ENCODE measurements at places on chromosomes 3 and 15.

GRCh38 chr3:95539950-95540483 lies 1274.4 kb upstream of the EPHA6 start:
- DNase-seq: no peak

GRCh38 chr15:31269816-31270575 lies 56.6 kb upstream of the KLF13 start:
- DNase-seq: no peak

GRCh38 chr3:188761964-188762363 lies 409.8 kb upstream of the TPRG1 start:
- DNase-seq: no peak

DNA sequence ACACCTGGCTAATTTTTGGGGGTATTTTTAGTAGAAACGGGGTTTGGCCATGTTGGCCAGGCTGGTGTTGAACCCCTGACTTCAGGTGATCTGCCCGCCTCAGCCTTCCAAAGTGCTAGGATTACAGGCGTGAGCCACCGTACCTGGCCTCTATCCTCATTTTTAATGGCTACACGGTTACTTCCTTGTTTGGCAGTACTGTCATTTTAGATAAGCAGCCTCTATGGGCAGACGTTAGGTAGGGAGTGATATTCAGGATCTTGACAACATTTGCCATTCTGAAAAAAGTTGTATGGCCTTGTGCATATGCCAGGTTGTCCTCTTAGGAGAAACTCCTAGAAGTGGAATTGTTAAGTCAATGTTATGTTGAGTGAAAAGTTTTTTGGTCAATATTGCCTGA lies 141.7 kb downstream of the ITPR1 start:
- no peak for DNase-seq

- no peak for DNase-seq
Observed at GRCh38 chr15:73766598-73766997, 13.4 kb upstream of the INSYN1 start.

DNA sequence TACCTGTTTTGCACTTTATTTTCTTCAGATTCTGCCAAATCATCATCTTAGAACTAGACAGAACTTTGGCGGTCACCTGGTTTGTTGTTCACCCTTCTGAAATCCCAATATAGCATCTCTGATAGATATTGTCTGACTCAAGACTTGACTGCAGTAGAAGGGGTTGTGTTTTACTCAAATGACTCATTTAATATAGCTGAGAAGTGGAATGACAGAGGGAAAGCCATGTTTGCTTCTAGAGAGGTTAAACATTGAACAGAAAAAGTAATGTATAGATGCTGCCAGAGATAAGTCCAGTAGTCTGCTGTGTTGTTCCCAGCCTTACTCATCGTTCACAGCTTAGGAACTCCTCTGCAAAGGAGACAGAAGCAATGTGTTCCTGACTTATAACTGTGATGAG lies 402.0 kb downstream of the AGBL1 start:
- DNase-seq: no peak

DNA sequence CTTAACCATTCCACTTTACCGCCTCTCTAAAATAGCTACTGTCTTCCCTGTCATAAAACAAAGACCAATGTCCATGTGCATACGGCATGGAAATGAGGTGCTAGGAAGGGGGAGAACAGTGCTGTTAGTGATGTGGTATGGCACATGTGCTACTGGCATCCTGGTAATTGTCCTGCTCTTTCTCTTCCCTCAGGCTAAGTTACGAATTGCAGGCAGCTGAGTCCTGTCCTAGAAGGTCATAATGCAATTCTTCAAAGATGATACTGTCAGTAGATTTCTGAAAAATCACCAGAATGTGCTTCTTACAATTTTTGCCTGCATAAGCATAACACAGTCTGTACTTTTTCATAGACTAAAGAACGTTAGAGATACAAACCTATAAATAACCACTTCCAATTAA lies 216.8 kb downstream of the RSL24D1 start:
- no peak for DNase-seq

DNA sequence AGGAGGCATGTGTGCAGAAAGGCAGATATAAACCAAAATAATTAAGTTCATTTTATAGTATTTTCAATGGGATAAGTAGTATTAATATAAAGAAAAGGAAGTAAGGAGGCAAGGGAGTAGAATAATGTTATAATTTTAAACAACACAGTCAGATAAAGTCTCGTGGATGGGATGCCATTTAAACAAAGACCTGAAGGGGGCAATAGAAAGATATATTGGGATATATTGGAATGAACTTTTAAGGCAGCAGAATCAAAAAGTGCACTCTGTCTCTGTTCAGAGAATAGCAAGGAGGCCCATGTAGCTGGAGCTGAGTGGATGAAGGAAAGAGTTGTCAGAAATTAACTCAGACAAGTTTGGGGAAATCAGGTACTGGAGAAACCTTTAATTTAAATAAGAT lies 158.7 kb downstream of the CGGBP1 start:
- peak; percentile 3 for DNase-seq

GRCh38 chr15:79615754-79616153 lies 183.6 kb downstream of the MINAR1 start:
- no peak for DNase-seq

DNA sequence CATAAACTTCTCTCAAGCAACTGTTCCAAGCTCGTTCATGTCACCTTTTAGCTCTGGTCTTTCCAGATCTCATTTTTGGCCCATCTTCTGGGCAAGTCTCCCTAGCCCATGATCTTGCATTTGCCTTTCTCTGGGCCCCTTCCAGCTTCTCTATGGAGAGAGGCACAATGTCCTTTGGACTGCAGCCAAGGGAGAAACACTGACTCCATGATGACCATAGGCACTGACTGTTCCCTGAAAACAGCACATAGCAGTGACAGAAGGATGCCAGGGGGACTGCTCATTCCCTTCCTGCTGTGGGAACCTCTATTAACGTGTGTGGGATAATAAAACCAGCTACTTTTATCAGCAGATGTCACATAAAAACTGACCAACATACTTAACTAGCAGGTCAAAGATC lies 60.3 kb downstream of the STRIT1 start:
- DNase-seq: no peak

- no peak for DNase-seq
Observed at GRCh38 chr15:62416526-62416925, 251.4 kb upstream of the C2CD4B start.

DNA sequence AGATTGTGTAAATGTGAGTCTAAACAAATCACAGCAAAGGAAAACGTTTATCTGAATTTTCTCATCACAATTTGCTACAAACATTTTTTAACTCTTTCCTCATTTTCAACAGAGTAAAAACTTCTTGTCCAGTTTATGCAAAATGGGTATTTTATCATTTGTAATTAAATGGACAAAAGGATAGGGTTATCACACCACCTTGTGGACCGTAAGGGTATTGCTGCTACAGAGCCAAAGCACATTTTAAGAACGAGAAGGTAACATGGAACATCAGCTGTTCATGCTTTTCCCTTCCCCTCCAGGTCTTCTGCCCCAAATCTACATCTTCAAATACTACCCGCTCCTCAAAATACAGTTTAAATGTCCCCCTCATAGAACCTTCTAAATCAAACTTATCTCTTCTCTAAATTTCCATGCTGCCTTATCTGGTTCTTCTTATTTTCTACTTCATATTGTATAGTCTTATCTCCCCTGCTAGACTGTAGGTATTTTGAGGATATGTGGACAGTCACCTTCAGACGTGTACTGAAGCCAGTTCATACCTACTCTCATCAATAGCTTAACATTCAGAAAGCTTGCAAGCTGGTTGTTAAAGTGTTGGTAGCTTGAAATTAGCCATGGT lies 12.8 kb upstream of the SETMAR start:
- DNase-seq: peak; percentile 22

DNA sequence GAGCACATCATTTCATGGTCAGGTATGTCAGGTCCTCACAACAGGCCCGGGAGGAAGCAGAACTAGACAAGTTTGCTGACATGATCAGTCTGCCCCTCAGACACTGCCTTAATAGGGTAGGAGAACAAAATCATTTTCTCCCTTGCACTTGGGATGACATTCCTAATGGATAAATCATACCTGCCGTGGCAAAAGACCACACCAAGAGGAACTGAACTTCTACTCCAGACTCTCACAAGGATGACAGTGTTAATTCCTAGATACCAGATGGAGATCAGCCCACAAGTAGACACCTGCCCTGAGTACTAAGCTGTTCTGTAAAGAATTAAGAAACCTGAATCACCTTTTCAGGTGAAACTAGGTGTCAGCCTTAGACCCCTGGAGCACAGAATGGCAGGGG lies 19.5 kb downstream of the SIAH2 start:
- no peak for DNase-seq

GRCh38 chr3:23999012-23999641 lies 54.0 kb downstream of the NR1D2 start:
- peak; percentile 52 for DNase-seq

DNA sequence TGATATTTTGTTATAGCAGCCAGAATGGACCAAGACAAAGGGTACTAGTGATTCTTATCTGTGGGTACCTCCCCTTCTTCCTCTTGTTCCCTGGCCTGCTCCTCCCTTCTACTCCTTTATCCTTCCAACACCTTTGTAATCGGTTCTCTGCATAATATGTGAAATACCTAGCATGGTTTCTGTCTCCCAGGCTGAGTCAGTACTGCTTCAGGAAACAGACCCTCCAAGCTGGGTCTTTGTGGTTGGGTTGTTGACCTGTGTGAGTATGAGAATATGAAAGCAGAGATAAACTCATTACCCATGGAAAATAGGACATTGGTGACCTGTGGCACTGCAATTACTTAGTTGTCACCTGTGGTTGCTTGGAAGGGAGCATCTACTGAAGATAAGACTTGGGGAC lies 69.3 kb upstream of the KLF13 start:
- no peak for DNase-seq

- DNase-seq: no peak
Observed at GRCh38 chr15:66757521-66757920, 55.5 kb downstream of the SMAD6 start.

DNA sequence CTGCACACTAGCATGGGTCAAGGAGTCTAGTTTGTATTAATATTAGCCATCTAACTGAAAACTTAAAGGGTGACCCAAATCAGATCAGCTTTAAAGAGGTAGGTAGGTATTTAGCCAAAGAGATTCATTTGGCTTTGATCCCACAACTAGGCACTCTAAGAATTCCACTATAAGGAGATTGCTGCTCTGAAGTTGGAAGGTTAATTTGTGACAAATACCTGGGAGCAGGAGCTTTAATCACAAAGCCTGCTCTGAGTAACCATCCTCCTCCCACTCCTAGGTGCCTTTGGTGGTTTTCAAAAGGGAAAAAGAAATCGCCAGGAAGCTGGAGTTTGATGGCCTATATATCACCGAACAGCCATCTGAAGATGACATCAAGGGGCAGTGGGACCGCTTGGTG lies 120.3 kb upstream of the CHRM5 start:
- DNase-seq: no peak

GRCh38 chr3:100087198-100087597 lies 27.1 kb downstream of the FILIP1L start:
- DNase-seq: no peak

DNA sequence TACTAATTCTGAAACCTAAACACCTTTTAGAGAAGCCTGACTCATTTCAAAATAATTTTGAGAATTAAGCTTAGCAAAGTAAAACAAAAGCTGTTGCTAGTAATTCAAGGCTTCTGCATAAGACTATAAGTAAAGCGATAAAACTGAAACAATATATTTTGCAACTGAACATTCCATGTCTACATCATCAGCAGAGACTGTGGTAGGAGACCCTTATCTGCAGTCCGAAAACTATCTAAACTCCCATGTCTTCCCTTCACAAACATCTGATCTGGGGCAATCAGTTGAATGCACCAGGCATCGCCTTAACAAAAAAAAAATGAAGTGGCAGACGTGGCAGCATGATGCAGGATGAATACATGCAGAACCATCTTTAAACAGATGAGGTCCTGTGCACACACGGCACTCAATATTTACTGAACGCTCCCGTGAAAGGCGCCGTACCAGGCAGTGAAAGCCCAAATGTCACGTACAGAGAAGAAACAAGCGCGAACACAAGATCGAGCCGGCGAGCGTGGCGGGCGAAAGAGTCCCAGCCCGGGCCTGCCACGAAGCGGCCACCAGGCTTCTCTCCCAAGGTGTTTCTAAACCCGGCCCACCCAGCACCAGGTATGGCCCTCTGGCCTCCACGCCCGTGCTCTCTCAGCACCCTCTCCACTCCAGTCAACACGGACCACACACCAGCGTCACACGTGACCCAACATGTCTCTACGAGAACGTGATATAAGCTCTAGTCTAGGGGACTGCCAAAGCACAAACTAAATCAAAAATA lies 63.0 kb downstream of the CHSY1 start:
- peak; percentile 76 for DNase-seq

DNA sequence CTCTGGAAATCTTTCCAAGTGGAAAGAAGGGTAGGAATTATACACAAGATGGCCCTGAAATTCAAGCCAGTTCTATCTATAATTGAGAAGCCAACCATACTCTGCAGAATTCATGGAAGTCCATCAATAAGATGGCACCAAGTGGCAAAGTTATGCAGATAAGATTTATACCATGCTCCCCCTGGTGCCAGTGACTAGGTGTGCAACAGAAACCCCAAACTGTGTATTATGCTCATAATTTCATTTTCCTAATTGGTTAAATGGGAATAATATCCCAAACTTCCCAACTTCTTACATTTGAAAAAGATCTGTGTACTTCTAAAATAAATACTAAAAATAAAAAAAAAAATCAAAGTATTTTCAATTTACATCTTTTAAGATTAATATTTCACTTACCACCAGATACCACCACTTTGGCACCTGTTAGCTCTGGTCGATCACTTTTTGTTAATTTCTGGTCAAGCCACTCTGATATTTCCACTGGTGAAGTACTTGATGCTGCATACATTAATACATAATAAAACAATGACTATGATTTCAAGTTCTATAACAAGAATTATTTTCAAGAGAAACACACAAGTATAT lies 25.9 kb downstream of the ETFA start:
- no peak for DNase-seq

DNA sequence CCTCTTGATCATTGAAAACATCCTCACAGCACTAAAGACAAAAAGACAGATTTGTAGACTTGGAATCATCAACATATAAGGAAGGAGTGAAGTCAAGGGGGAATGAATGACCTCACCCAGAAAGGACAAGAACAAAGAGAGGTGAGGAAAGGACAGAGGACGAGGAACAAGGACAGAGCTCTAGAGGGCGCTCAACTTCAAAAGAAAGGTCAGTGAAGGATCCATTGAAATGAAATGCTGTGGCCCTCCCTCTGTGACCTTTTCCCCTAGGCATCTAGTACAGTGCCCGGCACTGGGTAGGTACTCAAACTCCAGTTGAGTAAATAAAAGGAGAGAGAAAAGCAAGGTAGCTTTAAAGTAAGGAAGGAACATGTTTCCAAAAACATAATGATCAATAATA lies 2.6 kb downstream of the ATP8B4 start:
- DNase-seq: peak; percentile 11

DNA sequence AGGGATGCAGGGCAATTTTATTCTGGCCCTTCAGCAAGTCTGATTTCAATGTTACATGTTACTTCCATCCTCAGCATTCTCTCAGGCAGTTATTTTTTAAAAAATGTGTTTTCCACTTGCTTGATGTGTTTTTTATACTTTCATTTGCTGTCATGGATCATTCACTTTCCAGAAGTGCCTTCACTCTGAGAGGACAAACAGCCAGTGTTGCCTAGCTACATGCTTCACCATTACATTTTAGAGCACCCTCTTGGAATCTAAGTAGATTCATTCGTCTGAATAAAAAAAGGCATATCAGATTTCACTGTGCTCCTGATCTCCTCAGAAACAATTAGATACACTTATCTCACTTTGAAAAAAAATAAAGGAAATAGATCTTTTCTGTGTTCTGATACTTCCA lies 93.6 kb upstream of the POU1F1 start:
- DNase-seq: no peak

- no peak for DNase-seq
Observed at GRCh38 chr15:100448481-100448880, 80.3 kb downstream of the CERS3 start.

All from GM13976 (cell line).